NCI-H774 (cell line): ENCODE measurements at places on chromosomes 2 and 18.

DNA sequence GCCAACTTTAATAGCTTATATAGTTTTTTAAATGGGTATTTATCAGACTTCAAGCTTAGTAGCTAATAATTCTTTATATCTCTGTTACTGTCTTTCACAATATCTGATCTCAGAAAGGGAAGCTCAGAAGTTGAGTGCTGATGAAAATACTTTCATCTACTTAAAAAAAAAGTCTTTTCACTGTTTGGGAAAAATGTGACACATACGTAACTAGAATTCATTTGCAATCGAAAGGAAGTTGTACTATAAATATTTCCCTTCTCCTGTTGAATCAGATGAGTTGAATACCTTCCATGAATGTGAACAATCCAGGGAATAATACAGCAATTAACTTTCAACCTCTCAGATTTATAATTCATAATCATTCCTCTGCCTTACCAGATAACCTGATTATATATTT is 811 bp upstream of the SCG2 start:
- no peak for DNase-seq

GRCh38 chr2:234858145-234858544 is 93.7 kb upstream of the SH3BP4 start:
- DNase-seq = no peak

DNA sequence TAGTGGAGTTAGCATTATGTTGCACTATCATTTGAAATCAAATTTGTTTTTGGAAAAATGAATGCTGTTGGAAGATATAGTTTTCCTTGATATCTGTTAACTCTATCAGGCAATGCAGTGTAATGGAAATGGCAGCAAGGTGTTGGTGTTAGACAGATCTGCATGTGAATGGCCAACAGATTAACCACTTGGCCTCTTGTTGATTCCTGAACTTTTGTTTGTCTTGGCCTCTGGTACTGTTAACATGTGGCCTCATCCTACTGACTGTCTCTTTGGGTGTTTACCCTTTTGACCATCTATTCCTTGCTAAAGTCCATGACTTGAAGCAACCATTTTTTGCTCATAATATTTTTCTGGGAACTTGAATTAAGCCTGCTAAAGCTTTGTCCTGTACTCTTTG is 110.2 kb upstream of the CDH2 start:
- no peak for DNase-seq

- no peak for DNase-seq
These were observed 613.2 kb upstream of the ACVR2A start for GRCh38 chr2:147231607-147232006.

DNA sequence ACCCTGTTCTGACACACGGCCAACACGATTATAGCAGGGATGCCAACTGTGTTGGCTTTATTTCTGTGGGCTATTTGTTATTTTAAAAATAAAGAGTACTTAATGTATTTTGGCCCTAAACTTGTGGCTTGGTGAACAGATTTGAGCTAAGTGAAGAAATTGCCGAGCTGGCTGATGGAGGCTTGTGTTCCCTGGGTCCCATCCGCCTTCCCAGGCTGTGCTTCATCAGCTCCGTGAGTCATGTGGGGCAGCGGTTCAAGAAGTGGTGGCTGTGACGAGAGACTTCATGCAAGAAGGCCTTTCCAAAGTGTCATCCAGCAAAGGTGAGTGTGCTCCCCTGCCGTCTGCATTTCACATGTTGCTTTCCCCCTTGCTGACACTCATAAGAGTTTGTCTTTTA is 73.6 kb upstream of the NCK2 start:
- DNase-seq = no peak

GRCh38 chr18:77528872-77529271 is 279.2 kb downstream of the GALR1 start:
- DNase-seq = no peak

GRCh38 chr2:37711308-37711731 is 39.9 kb upstream of the CDC42EP3 start:
- DNase-seq = no peak

DNA sequence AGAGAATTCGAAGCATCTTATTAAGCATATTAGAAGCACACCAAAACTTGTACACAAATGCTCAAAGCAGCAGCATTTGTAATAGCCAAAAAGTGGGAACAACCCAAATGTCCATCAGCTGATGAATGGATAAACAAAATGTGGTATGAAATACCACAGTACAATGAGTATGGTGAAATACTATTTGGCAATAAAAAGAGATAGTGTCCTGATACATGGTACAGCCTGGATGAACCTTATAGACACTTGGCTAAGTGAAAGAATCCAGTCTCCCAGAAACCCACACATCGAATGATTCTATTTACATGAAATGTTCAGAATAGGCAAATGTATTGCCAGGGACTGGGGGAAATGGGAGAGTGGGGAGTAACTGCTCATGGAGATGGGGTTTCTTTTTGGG is 3.0 kb downstream of the SPATA3 start:
- DNase-seq = no peak

DNA sequence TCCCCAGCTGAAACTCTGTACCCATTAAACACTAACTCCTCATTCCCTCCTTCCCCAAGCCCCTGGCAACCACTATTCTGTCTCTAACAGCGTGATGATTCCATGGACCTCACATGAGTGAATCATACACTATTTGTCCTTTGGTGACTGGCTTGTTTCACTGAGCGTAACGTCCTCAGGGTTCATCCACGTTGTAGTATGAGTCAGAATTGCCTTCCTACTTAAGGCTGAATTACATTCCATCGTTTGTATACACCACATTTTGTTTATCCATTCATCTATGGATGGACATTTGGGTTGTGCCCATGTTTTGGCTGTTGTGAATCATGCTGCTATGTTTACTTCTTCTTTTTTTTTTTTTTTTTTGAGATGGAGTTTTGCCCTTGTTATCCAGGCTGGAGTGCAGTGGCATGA is 19.6 kb upstream of the CABLES1 start:
- no peak for DNase-seq

- no peak for DNase-seq
These were observed 184.0 kb downstream of the SCG2 start for GRCh38 chr2:223418131-223418530.

DNA sequence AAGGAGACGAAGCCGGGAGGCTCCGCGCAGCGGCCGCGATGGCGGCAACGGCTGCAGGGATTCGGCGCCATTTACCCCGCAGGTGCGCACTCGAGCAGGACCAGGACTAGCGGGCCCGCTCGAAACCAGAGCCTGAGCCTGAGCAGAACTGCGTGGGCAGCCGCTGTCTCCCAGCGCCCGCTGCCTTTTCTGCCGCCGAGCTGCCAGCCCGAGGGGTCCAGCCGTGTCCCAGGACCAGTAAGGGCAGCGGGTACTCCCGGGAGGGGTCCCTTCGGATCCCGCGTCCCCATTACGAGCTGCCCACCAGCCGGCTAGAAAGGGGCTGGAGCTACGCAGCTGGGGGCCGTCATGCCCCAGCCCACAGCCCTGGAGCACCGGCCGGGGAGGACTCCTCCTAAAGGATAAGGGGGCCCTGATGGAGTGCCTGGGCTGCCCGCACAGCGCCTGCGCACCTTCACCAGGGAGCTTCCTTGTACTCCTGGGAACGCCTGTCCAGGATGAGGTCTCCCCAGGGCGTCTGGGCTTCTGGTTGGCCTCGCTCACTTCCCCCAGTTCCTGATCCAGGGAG is 9.9 kb downstream of the ALPP start:
- no peak for DNase-seq

GRCh38 chr2:57981083-57981768 is 65.4 kb upstream of the VRK2 start:
- no peak for DNase-seq

DNA sequence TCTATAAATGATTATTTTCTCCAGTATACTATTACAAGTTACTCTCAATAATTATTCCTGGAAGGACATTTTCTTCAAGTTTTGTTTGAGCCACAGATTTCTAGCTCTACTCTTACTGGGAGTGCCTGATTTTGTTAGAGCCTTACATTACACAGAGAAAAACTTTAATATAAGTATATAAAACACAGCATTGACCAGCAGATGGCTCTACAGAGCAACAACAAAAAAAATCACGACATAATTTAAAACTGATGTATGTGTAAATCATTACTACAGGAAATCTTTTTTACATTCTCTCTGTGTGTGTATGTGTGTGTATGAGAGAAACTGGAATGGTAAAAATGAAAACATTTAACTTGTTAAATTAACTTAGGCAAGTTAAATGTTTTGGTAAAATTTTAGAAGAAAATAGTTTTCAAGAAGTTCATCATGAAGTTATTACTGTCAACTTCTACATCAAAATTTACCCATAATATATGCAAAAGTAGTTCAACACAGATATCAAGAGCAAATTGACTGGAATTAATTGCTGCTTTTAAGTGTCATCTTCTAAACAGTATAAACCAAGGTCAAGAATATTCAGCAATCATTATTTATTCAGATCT is 103.3 kb downstream of the MDH1 start:
- peak; percentile 12 for DNase-seq

GRCh38 chr2:101882769-101883307 is 108.9 kb upstream of the IL1R2 start:
- DNase-seq = no peak

- DNase-seq = no peak
These were observed 304.0 kb downstream of the MBD2 start for GRCh38 chr18:53920312-53921075.

- DNase-seq = no peak
These were observed 176.3 kb downstream of the PIK3C3 start for GRCh38 chr18:42131066-42131929.

DNA sequence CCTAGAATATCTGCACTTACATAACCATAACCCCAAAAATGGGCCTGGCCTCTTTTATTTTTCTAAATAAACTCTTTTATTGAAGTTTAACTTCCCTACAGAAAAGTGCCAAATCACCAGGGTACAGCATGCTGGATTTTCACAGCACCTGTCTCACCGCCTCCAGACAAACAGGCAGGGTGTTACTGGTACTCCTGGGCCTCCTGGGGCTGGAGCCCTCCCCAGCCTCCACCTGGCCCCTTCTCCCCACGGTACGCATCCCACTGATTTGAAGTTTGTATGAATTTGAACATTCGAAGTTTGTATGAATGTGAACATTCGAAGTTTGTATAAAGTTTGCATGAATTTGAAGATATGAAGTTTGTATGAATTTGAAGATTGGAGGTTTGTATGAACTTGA is 232.1 kb downstream of the NDUFA10 start:
- no peak for DNase-seq

DNA sequence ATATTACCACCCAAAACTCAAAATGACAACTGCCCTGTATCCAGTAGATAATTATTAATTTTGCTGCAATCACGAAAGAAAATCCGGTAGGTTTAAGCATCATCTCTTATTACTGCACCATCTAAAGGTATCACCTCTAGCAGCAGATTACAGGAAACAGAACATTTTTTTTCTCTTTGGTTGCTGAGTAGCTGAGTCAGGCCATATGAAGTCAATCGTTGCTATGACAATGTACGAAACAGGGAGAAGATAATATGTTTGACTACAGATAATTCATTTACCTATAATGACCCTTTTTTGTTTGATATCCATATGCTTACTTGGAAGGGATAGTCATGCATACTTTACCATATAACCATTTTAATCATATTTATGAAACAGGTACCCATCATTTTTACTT is 831.6 kb upstream of the CHAC2 start:
- no peak for DNase-seq

GRCh38 chr2:109497463-109497862 is 116.3 kb downstream of the SEPTIN10 start:
- DNase-seq = no peak

- peak; percentile 27 for DNase-seq
These were observed at the start of gene DSG2 for GRCh38 chr18:31497836-31498573. Gene DSG2 (plus strand): TSS chr18:31498177. CDS start chr18:31498252, 75 bp downstream.

- no peak for DNase-seq
These were observed 434.2 kb downstream of the MEIS1 start for GRCh38 chr2:66869076-66869475.

- no peak for DNase-seq
These were observed 523.3 kb upstream of the SYT4 start for GRCh38 chr18:43800584-43800983.

- DNase-seq = no peak
These were observed 3.6 kb downstream of the TBR1 start for GRCh38 chr2:161419638-161420190.

- DNase-seq = no peak
These were observed 45.3 kb downstream of the DGKD start for GRCh38 chr2:233399306-233400225.

DNA sequence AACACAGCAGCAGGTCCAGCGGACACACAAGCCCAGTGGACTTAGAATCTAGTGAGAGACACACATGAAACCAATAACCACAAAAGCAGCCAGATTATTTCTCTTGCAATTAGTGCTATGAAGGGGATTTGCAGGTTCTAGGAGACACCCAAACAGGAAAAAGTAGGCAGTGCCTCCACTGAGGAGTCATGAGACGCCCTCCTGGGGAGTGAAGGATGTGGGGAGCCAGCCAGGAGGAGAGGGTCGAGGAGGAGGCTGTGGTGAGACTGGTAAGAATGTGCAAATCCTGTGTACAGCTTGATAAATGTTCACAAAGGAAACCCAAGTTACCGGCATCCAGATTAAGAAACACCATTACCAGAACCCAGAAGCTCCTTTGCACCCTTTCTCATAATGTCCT is 2.7 kb upstream of the CAPN13 start:
- no peak for DNase-seq

- DNase-seq = no peak
These were observed 981 bp downstream of the C2orf66 start for GRCh38 chr2:196808083-196808665.

DNA sequence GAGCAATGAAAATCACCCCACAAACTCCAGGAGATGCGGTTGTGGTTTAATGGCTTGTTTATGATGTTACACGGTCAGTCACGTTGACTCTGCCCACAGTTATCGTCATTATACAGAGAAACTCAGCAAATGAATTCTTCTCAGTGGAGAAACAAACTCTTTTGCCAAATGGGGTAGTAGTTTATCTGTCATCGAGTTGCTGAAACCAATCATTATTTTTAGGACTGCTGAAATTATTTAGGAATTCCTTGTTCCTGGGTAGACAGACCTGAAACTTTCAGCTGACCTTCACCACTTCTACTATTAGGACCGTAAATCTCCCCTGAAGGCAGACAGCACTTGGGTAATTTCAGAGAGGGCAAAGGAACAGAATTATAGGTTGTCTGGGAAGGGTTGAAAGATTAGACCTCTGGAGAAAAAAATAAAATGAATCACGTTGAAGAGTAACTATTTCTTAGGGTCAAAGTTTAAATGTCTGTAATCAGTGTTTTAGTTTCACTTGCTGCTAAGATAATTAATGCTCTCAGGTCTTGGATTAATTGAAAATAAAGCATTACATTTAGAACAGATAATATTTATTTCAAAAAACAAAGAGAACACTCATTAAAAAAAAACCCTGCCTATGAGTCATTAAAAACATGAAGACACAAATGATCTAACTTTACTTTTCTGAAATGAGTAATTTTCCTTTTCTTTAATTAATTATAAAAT is 52.1 kb upstream of the LYPD6 start:
- DNase-seq = no peak
